ENCODE measurements at places on chromosomes 2 and 18. TPM values are rescaled to one million over a fixed set of nuclear protein-coding genes. Genes with fewer than 3 reads are reported as not detected.

ESPNL gene
- 1.4 TPM for polyA plus RNA-seq

UBXN4 gene
- polyA plus RNA-seq: 54.3 TPM

C1QL2 gene
- not detected for polyA plus RNA-seq

HRH4 gene
- not detected for polyA plus RNA-seq

- H3K27me3 ChIP-seq: no peaks in the 10 kb centered on the region
- H3K4me3 ChIP-seq: no peak overlapping the region
- H3K36me3 ChIP-seq: peaks cover 7% of the 10 kb centered on the region
Measured at GRCh38 chr2:159454185-159454584, 162.2 kb downstream of the BAZ2B start.

DNA sequence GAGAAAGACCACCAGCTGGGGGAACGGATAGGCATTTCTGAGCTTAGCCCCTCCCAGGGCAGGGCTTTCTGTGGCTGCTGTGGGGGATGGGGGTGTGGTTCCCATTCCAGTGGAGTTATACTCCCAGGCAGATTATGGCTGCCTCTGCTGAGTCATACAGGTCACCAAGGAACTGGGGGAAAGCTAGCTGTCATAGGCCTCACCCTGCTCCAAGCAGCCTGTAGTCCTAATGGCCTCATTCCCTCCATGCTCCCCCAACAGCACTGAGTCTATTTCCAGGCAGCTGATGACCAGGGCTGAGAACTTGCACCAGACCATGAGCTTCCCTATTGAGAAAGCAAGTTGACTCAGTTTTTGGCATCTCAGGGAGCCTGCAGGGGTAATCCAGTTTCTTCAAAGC, 87.1 kb downstream of the GPR39 start:
- H3K36me3 ChIP-seq: no peaks in the 10 kb centered on the region
- DNase-seq: no peak
- no peak overlapping the region for H3K4me3 ChIP-seq
- no peaks in the 10 kb centered on the region for H3K4me1 ChIP-seq

DNA sequence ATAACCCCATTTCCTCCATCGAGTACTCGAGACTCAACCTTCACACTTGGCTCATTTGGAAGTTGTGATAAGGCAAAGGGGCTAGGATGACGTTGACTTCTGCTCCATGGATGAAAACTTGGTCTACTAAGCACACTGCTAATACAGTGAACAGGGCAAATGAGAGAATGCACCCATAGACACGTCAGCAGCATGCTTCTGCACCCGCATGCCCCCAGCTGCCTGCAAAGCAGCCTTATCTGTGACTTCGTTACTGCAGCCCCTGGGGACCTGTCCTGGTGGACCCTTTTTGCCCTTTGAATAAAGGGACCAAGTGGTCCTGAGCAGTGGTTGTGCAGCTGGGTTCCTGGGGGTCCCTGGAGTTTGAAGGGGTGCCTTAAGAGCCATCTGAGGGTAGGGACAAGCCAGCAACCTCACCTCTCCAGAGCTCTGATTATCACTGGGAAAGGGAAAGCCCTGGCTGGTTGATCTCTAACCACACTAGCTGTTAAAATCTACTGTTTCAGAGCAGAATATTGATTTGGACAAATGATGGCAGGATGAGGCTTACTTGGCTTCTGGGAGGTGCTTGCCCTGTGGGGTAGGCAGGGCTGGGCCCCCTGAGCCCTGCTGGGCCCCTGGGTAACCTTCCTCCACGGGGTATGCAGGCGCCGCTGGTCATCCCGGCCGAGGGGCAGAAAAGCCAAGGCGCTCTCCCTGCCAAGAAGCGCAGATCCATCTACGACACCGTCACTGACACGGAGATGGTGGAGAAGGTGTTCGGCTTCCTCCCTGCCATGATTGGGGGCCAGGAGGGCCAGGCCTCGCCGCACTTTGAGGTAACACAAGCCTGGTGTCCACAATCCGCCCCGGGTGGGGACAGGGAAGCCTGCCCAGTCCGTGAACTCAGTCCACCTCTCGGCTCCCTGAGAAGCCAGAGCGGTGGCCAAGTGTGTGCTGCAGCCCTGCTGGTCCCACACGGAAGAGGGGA, 37.6 kb upstream of the GPR17 start:
- no peaks in the 10 kb centered on the region for H3K27me3 ChIP-seq
- no peaks in the 10 kb centered on the region for H3K4me1 ChIP-seq
- H3K27ac ChIP-seq: no peak overlapping the region
- H3K4me3 ChIP-seq: no peak overlapping the region
- no peaks in the 10 kb centered on the region for H3K36me3 ChIP-seq

GRCh38 chr2:83844490-83844889, 614.6 kb downstream of the SUCLG1 start:
- H3K27me3 ChIP-seq: no peaks in the 10 kb centered on the region
- no peak overlapping the region for H3K27ac ChIP-seq
- no peaks in the 10 kb centered on the region for H3K36me3 ChIP-seq
- no peak overlapping the region for H3K4me3 ChIP-seq
- DNase-seq: no peak

GRCh38 chr2:19607931-19608771, 249.7 kb upstream of the OSR1 start:
- H3K36me3 ChIP-seq: no peaks in the 10 kb centered on the region
- H3K27ac ChIP-seq: no peak overlapping the region
- DNase-seq: no peak
- no peaks in the 10 kb centered on the region for H3K4me1 ChIP-seq
- H3K27me3 ChIP-seq: no peaks in the 10 kb centered on the region
- H3K4me3 ChIP-seq: no peak overlapping the region

DNA sequence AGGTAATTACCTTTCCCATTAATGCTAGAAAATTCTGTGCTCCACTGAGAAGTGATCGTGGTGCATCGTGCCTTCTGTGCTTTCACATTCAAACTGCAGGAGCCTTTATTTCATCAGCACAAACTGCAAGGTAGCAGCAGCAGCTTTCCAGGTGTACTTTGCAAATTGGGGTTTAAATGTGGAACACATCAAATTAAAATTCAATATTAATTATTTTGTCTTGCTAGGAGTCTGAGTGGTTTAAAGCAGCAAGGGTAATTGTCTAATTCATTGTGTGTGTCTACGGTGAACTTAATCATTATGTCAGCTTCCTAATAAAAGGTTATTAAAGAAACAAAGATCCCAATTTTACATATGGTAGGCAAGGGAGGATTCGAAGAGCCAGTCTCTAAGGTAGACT, 180.8 kb upstream of the ATP5MC3 start:
- H3K4me1 ChIP-seq: no peaks in the 10 kb centered on the region
- H3K4me3 ChIP-seq: no peak overlapping the region
- no peaks in the 10 kb centered on the region for H3K36me3 ChIP-seq
- H3K27me3 ChIP-seq: peaks cover 10% of the 10 kb centered on the region
- no peak for DNase-seq

GRCh38 chr2:22497789-22498188, 887.2 kb upstream of the KLHL29 start:
- H3K4me1 ChIP-seq: no peaks in the 10 kb centered on the region
- H3K27me3 ChIP-seq: no peaks in the 10 kb centered on the region
- no peaks in the 10 kb centered on the region for H3K36me3 ChIP-seq

DNA sequence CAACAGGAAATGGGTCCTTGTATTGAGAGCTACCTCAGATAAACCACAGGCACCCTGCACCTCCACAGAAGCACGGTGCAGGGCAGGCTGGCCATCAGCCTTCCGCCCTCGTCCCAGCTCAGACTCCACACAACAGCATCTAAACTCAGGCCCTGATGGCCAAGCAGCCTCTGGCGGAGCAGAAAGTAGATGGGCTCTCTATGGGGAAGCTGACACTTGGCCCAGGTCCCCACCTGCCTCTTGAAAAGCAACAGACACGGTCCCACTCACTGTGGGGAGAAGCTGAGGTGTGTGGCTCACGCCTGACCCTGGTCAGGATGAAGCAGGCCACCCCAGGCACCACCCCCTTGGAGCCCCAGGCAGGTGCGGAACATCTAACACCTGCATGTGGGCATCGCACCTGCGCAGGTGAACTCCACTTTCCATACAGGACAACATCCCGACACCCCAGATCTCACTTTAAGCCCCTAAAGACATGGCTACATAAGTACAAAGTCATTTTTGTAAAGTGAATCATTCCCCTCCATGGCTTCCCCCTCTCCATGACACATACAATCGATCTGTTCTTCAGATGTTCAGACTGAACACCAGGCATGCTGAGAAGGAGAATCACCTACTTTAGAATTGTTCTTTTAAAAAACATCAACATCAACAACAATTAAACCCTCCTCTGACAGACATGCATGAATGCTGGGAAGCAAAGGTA, 208.4 kb downstream of the ZBTB7C start:
- H3K27ac ChIP-seq: no peak overlapping the region
- no peaks in the 10 kb centered on the region for H3K36me3 ChIP-seq
- no peaks in the 10 kb centered on the region for H3K27me3 ChIP-seq
- peaks cover 2% of the 10 kb centered on the region for H3K4me1 ChIP-seq
- DNase-seq: no peak

DNA sequence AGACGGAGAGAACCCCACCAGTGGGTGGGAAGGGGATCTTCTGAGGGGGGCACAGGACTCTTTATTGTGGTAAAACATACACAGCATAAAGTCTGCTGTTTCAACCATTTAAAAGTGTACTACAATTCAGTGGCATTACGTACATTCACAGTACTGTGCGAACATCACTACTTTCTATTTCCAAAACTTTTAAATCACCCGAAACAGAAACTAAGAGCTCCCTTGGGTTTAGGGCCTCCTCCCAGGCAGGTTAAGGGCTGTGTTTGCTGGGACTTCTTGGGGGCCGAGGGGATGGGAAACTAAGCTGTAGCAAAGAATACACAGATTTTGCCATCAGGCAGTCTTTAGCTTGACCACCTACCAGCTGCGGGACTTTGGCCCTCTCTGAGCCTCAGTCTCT, 242.0 kb downstream of the HAUS1 start:
- DNase-seq: no peak
- H3K27ac ChIP-seq: no peak overlapping the region
- no peaks in the 10 kb centered on the region for H3K4me1 ChIP-seq
- no peaks in the 10 kb centered on the region for H3K36me3 ChIP-seq
- H3K4me3 ChIP-seq: no peak overlapping the region
- H3K27me3 ChIP-seq: no peaks in the 10 kb centered on the region

GRCh38 chr2:238515377-238515776, 88.7 kb downstream of the ASB1 start:
- H3K27ac ChIP-seq: no peak overlapping the region
- no peaks in the 10 kb centered on the region for H3K27me3 ChIP-seq
- no peak for DNase-seq
- H3K4me3 ChIP-seq: no peak overlapping the region
- H3K4me1 ChIP-seq: no peaks in the 10 kb centered on the region

- H3K4me3 ChIP-seq: peak overlapping the region; percentile 51
- H3K27ac ChIP-seq: no peak overlapping the region
- peaks cover 16% of the 10 kb centered on the region for H3K4me1 ChIP-seq
- no peaks in the 10 kb centered on the region for H3K36me3 ChIP-seq
- peaks cover 6% of the 10 kb centered on the region for H3K27me3 ChIP-seq
- no peak for DNase-seq
Measured at GRCh38 chr18:4454537-4455112, 482 bp downstream of the DLGAP1 start.

GRCh38 chr2:240530181-240530580, 27.6 kb downstream of the ANKMY1 start:
- H3K27me3 ChIP-seq: no peaks in the 10 kb centered on the region
- no peaks in the 10 kb centered on the region for H3K36me3 ChIP-seq
- DNase-seq: no peak
- H3K27ac ChIP-seq: no peak overlapping the region

- H3K36me3 ChIP-seq: no peaks in the 10 kb centered on the region
- H3K4me1 ChIP-seq: no peaks in the 10 kb centered on the region
- no peak for DNase-seq
- no peaks in the 10 kb centered on the region for H3K27me3 ChIP-seq
Measured at GRCh38 chr2:97911206-97911921, 84.4 kb downstream of the TMEM131 start.

DNA sequence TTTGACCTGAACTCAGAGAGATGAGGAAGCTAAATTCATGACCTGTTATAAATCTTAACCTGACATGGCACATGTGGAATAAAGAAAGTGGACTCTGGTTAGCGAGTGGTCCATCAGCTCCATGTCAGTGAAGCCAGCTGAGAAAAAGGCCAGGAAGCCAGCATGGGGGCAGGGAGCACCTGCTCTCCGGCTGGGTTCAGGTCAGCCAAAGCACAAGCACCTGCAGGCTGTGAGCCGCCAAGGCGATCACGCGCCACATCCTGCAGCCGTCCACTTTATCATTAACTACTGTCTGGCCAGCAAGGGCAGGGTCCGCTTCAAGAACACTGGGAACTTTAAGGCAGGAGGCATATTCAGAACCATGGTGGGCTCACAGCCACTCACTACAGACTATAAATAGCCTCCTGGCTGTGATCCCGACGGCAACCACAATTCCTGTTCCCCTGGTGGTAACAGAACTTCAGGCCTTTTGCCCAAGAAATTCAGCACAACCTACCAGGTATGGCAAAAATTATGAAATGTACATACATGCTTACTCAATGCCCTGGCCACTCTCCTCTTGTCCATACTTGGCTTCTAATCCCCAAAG, 35.5 kb downstream of the ACVR1 start:
- DNase-seq: peak; percentile 76
- H3K4me1 ChIP-seq: peaks cover 61% of the 10 kb centered on the region
- no peak overlapping the region for H3K4me3 ChIP-seq
- H3K27ac ChIP-seq: peak overlapping the region; percentile 50
- H3K36me3 ChIP-seq: no peaks in the 10 kb centered on the region

GRCh38 chr2:16249246-16250055, 309.1 kb downstream of the MYCN start:
- H3K4me3 ChIP-seq: no peak overlapping the region
- no peak for DNase-seq
- H3K36me3 ChIP-seq: no peaks in the 10 kb centered on the region
- no peak overlapping the region for H3K27ac ChIP-seq
- H3K27me3 ChIP-seq: peaks cover 3% of the 10 kb centered on the region

DNA sequence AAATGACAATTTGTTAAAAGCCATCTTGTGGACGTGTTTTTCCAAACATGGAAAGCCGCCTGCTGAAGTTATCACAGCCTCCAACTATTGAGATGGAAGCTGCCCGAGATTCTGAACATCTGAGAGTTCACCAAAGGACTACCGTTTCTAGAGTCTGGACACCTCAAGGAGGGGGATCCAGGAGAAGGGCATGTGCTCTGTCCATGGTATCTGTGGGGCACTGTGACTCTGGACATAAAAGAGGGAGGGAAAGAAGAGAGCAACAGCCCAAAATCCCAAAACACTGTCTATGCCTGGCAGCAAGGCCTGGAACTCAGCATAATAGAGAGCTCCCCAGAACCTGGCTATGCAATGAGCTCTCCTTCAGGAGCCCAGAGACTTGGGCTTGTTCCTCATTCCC, 319.9 kb downstream of the EN1 start:
- peaks cover 11% of the 10 kb centered on the region for H3K27me3 ChIP-seq
- no peak overlapping the region for H3K4me3 ChIP-seq
- H3K4me1 ChIP-seq: peaks cover 2% of the 10 kb centered on the region
- DNase-seq: no peak

DNA sequence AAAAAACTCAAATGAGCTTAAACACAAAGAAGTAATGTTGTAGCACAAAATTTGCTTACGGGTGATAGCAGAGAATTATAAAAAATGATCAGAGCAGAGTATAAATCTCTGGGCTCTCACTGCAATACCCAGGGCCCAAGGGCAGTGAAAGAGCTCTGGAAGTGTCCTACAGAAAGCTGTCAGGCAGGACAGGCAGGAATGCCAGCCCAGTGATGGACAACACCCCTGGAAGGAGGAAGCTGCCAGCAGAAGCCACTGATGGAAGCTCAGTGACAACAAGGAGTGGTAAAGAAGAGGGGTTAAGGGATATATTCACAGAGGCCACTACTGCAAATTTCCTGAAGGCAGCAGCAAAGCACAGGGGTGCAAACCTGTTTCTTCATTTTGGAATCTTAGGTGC, 214.9 kb downstream of the L3MBTL4 start:
- H3K4me1 ChIP-seq: no peaks in the 10 kb centered on the region
- peak; percentile 5 for DNase-seq
- H3K36me3 ChIP-seq: no peaks in the 10 kb centered on the region
- H3K27ac ChIP-seq: no peak overlapping the region
- H3K27me3 ChIP-seq: no peaks in the 10 kb centered on the region

All from small intestine (tissue), 16 donors.